CD4-positive, alpha-beta T cell (primary cell): ENCODE measurements at places on chromosomes 3 and 15. TPM values are rescaled to one million over a fixed set of nuclear protein-coding genes. Genes with fewer than 3 reads are reported as not detected.

- no peak for DNase-seq
Measured at GRCh38 chr15:71755092-71755970, 55.0 kb upstream of the NR2E3 start.

- no peak for DNase-seq
Measured at GRCh38 chr3:38728008-38728407, 78.5 kb upstream of the SCN5A start.

GRCh38 chr15:83477172-83477807 is 30.1 kb downstream of the SH3GL3 start:
- DNase-seq: no peak

Gene NR2E3
- total RNA-seq: not detected
